ENCODE measurements at places on chromosomes 2 and 18.

GRCh38 chr2:69103419-69103818, 90.4 kb downstream of the ANTXR1 start:
- DNase-seq = no peak

DNA sequence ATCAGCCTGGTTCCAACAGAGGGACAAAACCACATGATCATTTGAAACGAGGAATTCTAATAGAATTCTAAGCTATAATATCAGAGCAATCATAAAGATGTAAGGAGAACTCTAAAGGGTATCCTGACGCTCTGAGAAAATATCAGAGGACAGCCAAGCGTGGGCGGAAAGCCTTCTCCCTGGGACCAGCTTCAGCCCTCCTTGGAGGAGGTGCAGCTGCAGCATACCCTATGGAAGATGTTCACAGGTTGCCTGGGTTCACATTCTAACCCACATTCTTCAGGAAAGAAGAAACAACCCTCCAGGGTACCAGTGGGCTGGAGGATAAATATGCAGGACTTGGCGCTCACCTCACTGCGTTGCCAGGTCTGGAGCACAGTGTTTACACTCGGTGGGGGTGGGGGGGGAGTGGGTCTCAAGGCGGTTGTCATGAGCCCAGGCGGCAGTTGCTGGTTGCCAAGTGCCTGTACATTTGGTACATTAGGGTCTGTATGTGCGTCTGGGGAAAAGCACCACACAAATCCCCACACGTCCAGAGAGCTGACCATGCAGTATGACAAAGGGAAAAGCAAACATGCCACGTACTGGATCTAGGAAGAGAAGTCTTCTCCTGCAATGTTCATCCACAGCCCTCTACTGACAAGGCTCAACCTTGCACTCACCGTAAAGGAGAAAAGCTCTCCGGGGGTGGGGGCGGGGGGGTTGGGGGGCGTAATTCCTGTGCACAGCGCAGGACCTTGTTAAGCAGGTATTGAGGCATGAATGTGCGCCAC, 80.5 kb downstream of the CDH19 start:
- DNase-seq = no peak

- DNase-seq = no peak
Observed at GRCh38 chr2:135475128-135475527, 55.9 kb downstream of the ZRANB3 start.

DNA sequence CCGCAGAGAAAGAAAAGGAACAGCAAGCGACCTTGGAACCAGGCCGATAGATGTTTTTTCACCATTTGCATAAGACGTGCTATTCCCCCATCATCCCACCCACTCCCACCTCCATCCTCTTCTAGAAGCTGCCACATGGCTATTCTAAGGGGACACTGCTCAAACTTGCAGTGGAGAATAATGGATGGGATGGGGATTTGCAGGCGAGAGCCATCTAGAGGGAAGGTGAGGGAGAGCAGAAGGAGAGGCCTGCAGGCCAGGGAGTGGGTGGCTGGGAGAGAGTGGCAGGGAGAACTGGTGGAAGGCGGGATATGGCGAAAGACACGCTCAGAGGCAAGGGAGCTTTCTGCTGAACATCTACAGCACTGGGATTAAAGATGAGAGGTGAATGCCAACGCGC, 84.9 kb downstream of the MAPK4 start:
- DNase-seq = no peak

DNA sequence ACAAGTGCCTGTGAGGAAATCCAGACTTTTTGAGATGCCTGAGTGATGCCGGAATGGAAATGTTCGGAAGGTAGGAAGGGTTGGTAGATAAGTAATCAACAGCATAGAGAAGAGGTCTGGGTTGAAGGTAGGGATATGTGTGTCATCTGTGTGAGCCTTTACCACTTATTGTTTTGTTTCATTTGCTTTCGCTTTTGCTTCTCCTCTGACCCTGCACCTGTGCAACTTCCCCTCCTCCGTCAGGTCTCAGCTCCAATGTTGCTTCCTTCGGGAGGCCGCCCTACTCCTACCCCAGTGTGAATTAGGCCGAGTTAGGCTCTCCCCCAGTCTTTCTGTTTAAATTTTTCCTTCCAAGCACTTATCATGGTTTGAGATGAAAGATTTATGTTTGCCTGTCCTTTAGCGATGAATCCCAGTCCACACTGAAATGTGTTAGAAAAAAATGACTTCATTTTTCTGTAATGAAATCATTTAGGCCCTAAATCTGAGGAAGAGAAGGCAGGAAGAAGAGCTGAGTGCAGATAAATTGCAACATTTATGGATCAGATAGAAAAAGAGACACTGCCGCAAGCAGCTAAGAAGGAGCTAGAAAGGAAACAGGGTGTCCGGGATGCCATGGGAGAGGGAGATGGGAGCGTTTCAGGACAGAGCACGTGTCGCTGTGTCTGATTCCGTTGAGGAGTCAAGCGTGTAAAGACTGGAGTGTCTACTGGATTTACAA, 139.6 kb upstream of the PELI1 start:
- DNase-seq = no peak

DNA sequence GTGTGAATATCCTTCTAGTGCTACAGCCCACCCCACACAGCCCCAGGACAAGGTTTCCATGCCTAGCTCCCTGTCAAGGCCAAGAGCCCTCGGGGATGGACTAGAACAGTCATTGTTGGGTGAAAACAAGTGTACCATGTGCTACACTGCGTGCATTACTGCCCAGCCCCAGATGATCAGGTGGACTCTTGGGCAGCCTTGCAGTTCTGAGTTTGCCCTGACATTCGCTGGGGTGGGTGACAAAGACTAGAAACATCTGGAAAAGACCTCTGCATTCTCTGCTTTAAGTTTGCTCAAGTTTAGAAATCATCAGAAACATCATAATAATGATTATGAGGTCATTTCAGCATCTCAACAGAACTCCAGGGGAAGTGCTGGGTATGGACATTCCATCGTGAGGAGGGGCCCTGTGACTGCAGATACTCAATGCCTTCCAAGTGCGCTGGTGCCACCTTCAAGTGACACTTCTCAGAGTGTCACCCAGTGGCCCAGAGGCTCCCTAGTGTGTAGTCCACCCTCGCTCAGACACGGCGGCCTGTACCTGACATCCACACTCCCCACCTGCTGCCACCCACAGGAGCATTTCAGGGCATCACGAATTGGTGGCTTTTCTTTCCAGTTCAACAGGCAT, 5.3 kb upstream of the PXDN start:
- no peak for DNase-seq

- no peak for DNase-seq
Observed at GRCh38 chr2:134642938-134643337, 75.9 kb downstream of the TMEM163 start.

DNA sequence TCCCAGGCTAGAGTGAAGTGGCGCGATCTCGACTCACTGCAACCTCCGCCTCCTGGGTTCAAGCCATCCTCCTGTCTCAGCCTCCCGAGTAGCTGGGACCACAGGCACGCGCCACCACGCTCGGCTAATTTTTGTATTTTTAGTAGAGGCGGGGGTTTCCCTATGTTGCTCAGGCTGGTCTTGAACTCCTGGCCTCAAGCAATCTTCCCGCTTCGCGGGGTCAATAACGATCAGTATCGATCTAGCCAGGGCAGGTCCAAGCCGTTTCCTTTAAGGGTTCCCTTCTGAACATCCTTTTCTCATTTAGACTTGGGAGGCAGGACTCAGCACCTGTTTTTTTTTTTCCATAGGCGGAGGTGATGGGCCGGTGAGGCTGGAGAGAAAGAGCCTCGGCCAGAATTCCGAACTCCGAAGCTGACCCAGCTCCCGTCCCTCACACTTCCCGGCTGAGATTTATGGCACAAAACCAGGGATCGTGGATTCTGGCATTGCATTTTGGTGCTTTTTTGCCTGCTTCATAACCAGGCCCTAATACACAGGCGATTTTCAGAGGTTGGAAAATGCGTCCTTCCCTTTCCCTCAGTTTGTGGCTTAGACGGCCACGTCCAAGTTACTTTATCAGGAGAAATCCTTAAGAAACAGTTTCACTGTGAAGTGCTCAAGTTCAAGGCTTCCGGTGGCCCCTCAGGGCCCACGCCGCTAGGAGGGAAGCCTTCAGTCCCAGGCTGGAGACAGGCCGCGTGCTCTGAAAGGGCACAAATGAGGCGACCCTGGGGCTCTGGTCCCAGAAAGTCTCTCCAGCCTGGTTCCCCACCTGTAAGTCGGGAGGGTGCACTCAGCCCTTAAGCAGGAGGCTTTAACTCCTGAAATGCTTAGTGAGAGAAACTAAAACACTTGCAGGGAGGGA, 998 bp upstream of the SLC66A3 start:
- DNase-seq = peak; percentile 31

- peak; percentile 57 for DNase-seq
Observed at GRCh38 chr2:73085691-73086090, 14.2 kb upstream of the SFXN5 start.

- DNase-seq = no peak
Observed at GRCh38 chr2:73110168-73111072, 2.3 kb downstream of the RAB11FIP5 start.

- no peak for DNase-seq
Observed at GRCh38 chr18:5542515-5543035, 1.2 kb downstream of the EPB41L3 start.

- DNase-seq = no peak
Observed at GRCh38 chr2:214775971-214776370, 33.5 kb downstream of the BARD1 start.

DNA sequence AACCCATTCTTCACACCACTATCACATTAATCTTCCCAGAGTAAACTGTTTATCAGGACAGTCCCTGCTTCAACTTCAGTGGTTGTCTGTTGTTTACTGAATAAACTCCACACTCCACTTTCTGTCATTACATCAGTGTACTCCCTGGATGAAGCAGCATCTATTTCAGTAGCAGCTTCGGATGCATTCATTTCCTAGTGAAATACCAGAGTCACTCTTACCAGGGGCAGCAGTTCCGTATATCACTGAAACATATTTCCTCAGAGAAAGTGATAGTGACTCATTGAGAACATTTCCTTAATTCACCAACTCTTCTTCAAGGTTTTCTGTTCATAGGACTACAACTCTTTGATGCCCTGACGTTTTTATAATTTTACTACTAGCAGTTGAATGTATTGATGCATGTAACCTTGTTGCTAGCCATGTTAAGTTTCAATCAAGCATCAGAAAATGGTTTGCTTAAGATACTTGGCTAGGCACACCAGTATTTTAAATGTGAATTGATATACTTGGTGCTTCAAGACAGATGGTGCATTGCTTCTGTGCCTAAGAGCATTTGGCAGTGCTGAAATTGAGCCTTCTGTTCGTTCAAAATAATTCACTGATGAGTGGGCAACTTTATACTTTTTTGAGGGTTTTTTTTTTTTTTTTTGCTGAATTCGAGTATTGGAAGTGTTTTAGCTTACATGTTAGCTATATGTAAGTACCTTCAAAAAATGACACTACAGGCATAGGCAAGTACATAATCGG, 92.3 kb downstream of the UBE2E3 start:
- DNase-seq = no peak

GRCh38 chr2:224820283-224820991, 104.3 kb upstream of the CCDC195 start:
- no peak for DNase-seq

DNA sequence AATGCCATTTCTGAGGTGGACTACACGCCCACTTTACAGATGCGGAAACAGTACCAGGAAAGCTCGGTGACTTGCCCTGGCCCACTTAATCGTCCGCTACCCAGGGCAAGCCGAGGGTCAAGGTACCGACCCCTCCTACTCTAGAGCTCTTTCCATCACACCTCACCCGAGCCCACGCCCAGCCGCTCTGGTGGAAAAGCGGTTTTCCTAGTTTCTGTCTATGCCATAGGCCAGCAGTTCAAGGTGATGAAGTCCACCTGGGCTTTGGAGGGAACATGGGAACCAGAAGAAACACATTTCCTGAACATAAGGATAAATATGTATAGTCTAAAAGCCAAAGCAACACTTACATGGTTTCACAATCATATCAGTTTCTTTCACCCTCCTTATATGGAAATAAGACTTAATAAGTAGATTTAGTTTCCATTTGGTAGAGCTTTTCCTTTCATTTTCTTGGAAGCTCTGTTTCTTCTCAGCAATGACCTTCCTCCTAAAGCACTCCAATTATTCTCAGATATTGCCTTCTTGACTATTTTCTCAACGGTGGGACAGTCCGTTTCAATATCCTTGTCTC, 567 bp downstream of the VWA3B start:
- DNase-seq = no peak

GRCh38 chr2:232013701-232014353, 52.3 kb downstream of the DIS3L2 start:
- DNase-seq = no peak

DNA sequence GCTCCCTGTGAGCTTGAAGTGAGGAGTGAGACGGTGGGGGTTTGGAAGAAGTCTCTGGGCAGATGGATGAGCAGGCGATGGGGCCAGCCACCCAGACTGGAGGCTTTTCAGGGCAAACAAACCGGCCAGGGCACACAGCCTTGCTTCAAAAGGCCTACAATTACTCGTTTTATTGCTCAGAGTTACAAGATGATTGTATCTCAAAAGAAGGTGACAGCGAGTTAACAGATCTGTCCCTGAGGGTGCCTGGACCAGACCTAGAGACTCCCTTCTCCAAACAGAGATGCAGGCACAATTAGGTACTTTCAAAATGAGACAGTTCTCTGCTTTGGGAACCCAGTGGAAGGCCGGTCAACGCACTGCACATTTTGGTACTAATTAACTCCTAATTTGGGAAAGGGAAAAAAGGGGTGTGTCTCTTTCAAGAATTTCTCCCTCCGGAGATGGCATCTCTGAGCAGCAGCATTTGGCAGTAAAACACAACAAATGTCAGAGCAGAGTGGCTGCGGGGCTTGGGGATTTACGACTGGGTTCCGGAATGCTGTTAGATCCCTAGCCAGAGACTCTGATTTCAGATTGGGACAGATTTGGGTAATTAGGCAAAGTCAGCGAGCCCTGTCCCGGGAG, 226.7 kb downstream of the TTC32 start:
- DNase-seq = no peak

DNA sequence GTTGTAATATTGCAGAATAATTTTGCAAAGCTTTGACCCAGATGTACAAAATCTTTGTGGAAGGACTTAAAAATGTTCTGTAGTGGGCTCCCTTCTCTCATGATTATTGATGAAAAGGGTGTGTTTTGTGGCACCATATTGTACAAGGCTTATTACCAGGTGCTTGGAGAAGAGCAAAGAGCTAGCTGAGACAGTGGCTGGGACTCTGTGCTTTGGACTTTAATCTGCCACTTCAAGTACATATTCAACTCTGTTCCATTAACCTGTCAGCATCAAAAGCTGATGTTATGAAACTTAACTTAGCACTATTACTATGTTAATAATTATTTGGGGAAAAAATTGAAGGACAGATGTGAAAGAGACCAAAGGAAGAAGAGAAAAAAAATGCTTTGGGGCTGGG, 31.0 kb downstream of the CCDC195 start:
- DNase-seq = no peak
